ENCODE measurements at places on chromosomes 12 and 14.

DNA sequence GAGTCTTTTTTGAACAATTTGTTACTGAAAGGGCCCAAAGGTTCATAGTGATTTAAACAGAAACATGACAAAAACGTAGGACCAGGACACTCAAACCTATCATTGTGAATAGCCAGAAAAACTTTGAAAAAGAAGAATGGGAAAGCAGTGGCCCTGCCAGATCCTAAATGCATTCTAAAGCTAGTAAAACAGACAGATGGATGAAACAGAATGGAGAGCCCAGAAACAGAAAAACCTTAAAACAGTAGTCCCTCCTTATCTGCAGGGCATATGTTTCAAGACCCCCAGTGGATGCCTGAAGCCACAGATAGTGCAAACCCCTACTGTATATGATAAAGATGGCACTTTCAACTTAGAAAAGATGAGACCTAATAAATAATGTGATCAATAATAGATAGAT, 93.7 kb downstream of the KICS2 start:
- no peak for DNase-seq

- no peak for DNase-seq
Measured at GRCh38 chr14:64680013-64680713, 24.1 kb upstream of the PLEKHG3 start.

GRCh38 chr12:52190860-52191729, 719 bp downstream of the KRT80 start:
- no peak for DNase-seq

DNA sequence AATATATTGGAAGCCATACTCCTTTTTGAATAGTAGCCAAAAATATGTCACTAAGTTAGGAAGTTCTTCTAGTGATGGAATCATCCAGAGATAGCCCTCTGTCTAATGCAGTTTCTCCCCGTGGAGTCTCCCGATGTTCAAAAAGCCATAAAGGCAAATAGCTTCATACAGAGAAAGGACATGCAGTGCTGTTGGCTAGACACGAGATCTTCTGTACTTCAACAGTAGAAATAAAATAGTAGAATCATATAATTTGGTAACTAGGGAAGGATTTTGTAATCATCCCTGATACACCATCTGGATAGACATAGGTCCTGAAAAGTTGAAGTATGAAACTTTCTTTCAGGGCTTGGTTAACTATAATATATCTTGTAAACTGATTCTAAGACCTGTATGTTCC, 27.6 kb downstream of the LRFN5 start:
- DNase-seq = no peak

GRCh38 chr14:85508863-85509262, 21.1 kb upstream of the FLRT2 start:
- DNase-seq = no peak

GRCh38 chr14:100664231-100664630, 62.5 kb upstream of the DLK1 start:
- DNase-seq = no peak

DNA sequence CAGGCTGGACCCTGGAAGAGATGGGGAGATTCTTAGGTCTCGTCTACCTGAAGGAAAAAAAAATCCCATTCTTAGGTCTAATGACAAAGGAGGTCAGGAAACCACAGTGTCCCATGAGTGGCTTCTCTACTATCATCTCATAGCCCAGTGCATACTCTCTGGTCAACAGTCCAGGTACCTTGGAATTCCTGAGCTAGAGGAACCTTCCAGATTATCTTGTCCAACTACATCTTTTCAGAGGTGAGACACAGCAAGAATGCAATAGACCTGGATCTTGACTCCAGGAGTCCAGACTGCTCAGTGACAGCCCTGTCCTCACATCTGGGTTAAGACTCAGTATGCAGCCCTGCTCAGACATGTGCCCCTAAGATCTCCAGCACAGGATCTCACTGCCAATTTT, 177.5 kb upstream of the NOS1 start:
- DNase-seq = no peak

DNA sequence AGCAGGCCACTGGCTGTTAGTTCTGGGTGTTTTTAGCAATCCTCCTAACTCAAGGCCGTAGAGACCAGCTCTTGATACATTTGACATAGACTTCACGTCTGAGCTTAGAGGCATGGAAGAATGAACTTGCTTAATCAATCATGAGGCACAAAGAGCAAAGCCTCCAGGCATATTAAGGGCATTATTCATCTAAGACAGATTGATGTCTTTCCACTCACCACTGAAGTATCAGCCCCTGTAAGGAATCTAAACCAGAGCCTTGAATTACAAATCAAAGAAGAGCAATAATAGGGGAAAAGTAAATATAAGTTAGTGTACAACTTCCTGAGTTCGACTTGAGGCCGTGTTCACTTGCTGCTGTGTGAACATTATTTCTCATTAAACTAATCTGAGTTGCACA, 1470.7 kb downstream of the AACS start:
- no peak for DNase-seq

DNA sequence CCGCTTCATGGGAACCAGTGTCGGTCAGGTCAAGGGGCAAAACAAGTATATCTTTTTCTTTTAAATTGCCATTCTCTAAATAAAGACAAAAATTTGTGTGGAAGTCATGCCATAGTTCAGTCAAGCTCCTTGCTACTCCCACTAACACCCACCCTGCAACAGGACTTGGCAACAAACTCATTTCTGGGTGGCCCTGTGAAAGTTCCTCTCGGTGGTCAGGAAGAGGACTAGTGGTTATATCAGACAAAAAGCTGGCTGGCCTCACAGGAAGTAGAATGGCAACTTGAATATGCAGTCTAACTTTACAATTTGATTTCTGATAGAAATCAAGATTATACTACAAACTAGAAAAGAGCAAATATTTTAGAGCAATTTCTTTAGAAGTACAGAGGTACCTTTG, 11.2 kb downstream of the DHRS7 start:
- no peak for DNase-seq

All from AG09309 (cell line).